ENCODE measurements at places on chromosomes 16 and 17.
A peak's percentile ranks its signal among the peaks of the same experiment; 100 is the strongest.

GRCh38 chr16:57826706-57827625 lies 24.7 kb upstream of the KIFC3 start:
- peaks cover 18% of the 10 kb centered on the region for H3K4me1 ChIP-seq
- H3K36me3 ChIP-seq, result no peaks in the 10 kb centered on the region
- DNase-seq, result no peak
- H3K27me3 ChIP-seq, result no peaks in the 10 kb centered on the region
- no peak overlapping the region for H3K4me3 ChIP-seq
- H3K27ac ChIP-seq, result no peak overlapping the region

DNA sequence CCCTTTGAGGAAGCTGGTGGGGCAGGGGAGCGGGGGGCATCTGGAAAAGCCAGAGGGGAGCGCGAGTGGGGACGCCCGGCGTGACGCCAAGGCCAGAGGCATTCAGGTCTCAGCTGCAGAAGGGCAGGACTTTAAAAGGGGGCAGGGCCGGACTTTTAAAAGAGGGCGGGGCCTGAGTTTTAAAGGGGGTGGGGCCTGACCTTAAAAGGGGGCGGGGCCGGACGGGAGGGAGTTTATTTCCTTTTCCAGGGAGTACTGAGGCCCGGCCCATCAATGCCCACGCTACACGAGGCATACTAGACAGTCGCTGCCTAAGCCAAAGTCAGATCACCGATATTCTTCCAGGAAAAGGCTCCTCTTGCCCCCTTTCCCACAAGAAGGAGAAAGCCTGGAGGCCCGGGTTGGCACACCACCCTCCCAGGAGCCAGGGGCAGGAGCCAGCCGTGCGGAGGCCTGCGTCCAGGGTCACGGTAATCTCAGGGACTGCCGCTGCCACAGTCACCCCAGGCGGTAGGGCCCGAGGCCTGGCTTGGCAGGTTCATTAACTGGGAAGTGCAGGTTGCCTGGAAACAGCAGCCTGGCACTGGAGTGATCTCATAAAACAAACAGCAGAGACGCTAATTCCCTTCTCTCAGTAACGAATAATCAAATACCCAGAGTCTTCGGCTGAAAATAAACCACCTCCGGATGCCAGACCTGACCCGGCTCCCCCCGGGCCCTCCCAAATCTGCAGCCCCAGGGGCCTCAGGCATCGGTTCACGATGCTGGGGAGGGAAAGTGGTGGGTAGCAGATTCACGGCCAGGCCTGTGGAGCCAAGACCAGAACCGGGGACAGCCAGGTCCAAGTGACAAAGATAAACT lies 90.7 kb downstream of the TIMM22 start:
- H3K27me3 ChIP-seq, result no peaks in the 10 kb centered on the region
- H3K36me3 ChIP-seq, result peaks cover 24% of the 10 kb centered on the region
- peak; percentile 85 for DNase-seq

DNA sequence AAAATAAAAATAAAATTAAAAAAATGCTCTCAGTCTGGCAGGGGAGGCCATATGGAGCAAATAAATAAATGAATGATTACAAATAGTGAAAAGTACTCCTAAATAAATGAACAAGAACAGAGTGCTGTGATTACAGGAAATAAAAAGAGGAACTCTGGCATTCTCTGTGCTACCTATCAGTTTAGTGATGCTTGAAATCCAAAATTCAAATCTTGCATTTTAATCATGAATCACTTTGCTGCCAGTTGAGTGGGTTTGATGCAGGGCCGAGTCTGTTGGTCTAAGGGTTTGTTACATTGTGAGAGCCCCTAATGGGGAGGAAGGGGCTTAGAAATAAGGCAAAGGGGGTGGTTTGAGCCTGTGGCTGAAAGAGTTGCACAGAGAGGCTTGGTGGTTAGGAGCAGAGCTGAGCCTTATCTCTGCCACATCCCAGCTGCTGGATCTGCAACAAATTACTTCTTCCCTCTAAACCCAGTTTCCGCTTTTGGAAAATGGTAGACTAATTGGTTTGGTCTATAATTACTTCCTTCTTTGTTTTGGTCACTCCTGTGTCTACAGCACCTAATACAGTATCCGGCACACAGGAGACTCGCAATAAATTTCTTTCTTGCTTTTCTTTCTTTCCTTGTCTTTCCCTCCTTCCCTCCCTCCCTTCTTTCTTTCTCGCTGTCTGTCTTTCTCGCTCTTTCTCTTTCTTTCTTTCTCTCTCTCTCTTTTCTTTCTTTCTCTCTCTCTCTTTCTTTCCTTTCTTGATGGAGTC lies 6.3 kb upstream of the ABCC1 start:
- H3K36me3 ChIP-seq, result peaks cover 4% of the 10 kb centered on the region
- no peak overlapping the region for H3K27ac ChIP-seq
- H3K4me1 ChIP-seq, result peaks cover 9% of the 10 kb centered on the region
- no peak overlapping the region for H3K4me3 ChIP-seq
- no peaks in the 10 kb centered on the region for H3K27me3 ChIP-seq

DNA sequence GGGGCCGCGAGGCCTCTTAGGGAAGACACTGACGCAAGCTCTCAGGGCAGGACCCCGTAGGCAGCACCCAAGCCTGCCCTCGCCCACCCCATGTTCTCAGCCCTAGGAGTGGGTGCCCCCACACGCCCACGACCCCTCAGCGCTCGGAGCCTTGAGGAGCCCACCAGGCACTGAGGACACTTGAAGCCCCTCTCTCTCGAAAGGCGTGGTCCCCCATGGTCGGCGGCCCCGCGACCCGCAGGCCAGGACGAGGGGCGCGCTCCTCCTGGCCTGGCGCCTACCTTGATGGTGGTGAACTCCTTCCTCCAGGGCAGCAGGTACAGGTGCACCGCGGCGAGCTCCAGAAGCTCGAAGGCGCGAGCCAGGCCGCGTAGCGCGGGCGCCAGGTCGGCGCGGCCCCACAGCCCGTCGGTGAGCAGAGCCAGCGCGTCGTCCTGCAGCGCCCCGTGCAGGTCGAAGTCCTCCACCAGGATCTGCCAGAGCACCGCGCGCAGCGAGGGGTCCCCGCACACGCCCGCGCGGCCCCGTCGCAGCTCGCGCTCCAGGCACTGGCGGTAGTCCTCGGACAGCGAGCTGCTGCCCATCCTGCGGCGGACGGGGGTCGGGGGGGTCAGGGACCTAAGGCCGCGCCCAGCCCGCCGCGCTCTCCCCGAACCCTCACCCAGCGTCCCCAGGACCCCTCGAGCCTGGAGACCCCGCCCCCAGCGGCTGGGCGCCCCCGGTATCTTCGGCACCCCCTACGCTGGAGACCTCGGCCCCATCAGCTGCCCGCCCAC lies 668 bp downstream of the SPATA2L start:
- DNase-seq, result peak; percentile 66
- H3K4me1 ChIP-seq, result no peaks in the 10 kb centered on the region
- no peaks in the 10 kb centered on the region for H3K27me3 ChIP-seq
- no peak overlapping the region for H3K27ac ChIP-seq
- H3K36me3 ChIP-seq, result peaks cover 6% of the 10 kb centered on the region
- peak overlapping the region; percentile 71 for H3K4me3 ChIP-seq

DNA sequence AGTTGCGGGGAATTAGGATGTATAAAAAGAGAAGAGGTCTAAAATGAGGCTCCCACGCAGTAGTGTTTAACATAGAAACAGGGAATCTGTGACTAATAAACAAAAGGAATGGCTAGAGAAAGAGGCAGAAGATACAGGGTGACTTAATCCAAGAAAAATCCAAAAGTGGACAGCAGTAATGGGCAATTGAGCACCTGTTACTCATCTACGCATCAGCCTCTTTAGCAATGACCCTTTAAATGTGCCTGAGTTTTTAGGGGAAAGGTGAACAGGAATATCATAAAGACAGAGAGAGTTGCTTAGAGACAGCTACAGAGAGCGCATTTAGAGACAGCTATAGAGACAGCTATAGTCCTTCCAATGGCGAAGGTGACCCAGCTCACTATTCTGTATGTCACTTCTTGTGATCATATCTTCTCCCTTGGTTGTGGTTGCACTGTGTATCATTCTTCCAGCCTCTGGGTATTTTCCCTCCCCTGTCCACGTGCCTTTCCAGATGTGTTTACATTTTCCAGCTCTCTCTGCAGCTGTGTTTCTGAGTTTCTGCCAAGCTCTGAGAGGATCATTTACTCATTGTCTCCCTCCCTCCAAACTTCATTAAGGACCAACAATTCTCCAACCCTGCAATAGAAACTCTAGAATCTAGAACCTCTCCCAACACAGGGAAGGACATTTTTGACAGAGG lies 61.5 kb downstream of the MYOCD start:
- no peaks in the 10 kb centered on the region for H3K27me3 ChIP-seq
- no peak overlapping the region for H3K4me3 ChIP-seq
- H3K4me1 ChIP-seq, result no peaks in the 10 kb centered on the region
- no peak overlapping the region for H3K27ac ChIP-seq
- H3K36me3 ChIP-seq, result no peaks in the 10 kb centered on the region

- no peak overlapping the region for H3K4me3 ChIP-seq
- H3K4me1 ChIP-seq, result peaks cover 25% of the 10 kb centered on the region
- no peaks in the 10 kb centered on the region for H3K27me3 ChIP-seq
- H3K27ac ChIP-seq, result no peak overlapping the region
- no peaks in the 10 kb centered on the region for H3K36me3 ChIP-seq
Observed at GRCh38 chr16:14109782-14110727, 38.9 kb downstream of the MRTFB start.

GRCh38 chr16:2776500-2777139 lies 460 bp downstream of the ELOB start:
- DNase-seq, result no peak
- H3K4me3 ChIP-seq, result peak overlapping the region; percentile 96
- H3K27me3 ChIP-seq, result no peaks in the 10 kb centered on the region
- peaks cover 46% of the 10 kb centered on the region for H3K36me3 ChIP-seq
- peak overlapping the region; percentile 96 for H3K27ac ChIP-seq
- peaks cover 24% of the 10 kb centered on the region for H3K4me1 ChIP-seq

GRCh38 chr16:80323808-80324195 lies 217.0 kb upstream of the DYNLRB2 start:
- no peaks in the 10 kb centered on the region for H3K4me1 ChIP-seq
- H3K27ac ChIP-seq, result no peak overlapping the region
- no peak for DNase-seq
